ENCODE measurements at places on chromosomes 7 and 10. TPM values are rescaled to one million over a fixed set of nuclear protein-coding genes. Genes with fewer than 3 reads are reported as not detected.

Gene C10orf62
- total RNA-seq: not detected

Gene TMEM229A
- 2.1 TPM for total RNA-seq

Gene ZNF511
- 27.1 TPM for total RNA-seq

Gene ENKUR
- not detected for total RNA-seq

Gene PROSER2
- 9.1 TPM for total RNA-seq

Gene PLAC9
- 89.7 TPM for total RNA-seq

Gene PON3
- not detected for total RNA-seq

Gene TUBAL3
- not detected for total RNA-seq

Gene ZP3
- 0.54 TPM for total RNA-seq

All from cardiac atrium fibroblast (primary cell).